ENCODE measurements at places on chromosomes 12 and 14.

DNA sequence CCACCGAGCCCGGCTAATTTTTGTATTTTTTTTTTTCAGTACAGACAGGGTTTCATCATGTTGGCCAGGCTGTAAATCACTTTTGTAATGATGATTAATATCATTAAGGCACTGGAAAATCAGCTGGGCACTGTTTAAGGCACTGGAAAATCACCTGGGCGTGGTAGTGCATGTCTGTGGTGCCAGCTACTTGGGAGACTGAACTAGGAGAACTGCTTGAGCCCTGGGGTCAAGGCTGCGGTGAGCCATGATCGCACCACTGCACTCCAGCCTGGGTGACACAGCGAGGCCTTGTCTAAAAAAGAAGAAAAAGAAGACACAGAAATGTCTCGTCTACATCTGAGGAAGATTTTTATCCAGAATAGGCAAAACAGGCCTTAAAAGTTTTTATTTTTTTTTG lies 12.7 kb downstream of the SLC11A2 start:
- DNase-seq = no peak

GRCh38 chr12:8077207-8077606 lies 4.9 kb upstream of the NECAP1 start:
- DNase-seq = no peak

GRCh38 chr12:92961949-92962348 lies 32.9 kb upstream of the EEA1 start:
- DNase-seq = no peak

DNA sequence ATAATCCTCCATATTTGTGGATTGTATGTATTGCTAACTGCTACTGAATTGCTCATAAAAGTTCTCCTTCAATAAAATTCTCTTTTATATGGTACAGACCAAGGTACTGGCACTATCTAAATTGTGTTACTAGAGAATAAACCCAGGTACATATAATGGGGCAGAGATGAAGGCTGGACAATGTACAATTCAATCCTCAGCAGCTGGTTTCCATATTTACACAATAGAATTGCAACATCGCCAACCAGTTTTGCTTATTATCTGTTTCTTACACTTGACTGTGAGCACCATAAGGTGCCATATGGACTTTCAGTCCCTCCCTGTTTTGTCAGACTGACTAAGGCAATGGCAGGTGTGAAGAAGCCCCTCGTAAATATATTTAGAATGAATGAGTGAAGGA lies 18.1 kb downstream of the KITLG start:
- no peak for DNase-seq

All from NCI-H1105 (cell line).